ENCODE measurements at places on chromosomes 13 and 19.

DNA sequence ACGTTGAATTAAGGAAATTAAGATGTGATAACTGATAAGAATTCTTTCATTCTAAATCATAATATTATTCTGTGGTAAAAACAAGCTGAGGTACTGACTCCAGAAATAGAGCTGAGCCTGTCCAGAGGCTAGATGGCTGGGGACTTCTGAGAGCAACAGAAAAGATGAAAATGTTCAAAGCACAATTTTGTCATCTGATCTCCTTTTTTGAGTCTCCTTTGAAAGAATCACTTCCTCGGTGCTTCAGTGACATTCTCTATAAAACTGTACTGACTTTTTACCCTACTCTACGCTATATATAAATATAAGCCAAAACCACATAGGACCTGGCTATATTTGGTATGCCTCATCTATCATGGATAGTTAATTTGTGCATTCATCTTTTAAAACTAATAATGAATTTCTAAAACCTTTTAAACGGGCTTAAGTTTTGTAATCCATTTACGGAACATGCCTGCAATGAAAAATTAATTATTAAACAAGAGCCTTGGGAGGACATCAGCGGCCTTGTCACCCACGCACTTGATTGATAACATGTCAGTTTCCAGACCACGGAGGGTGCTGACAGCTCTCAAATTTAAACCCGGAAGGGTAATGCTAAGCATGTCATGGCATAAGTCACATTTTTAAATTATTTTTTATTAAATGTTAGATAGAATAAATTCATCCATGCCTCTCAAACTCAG is 235.5 kb downstream of the PCDH9 start:
- DNase-seq: no peak

- no peak for DNase-seq
Measured at GRCh38 chr13:45849408-45849807, 2.1 kb downstream of the SIAH3 start.

- no peak for DNase-seq
Measured at GRCh38 chr13:63855457-63856118, 2439.9 kb upstream of the PCDH20 start.

DNA sequence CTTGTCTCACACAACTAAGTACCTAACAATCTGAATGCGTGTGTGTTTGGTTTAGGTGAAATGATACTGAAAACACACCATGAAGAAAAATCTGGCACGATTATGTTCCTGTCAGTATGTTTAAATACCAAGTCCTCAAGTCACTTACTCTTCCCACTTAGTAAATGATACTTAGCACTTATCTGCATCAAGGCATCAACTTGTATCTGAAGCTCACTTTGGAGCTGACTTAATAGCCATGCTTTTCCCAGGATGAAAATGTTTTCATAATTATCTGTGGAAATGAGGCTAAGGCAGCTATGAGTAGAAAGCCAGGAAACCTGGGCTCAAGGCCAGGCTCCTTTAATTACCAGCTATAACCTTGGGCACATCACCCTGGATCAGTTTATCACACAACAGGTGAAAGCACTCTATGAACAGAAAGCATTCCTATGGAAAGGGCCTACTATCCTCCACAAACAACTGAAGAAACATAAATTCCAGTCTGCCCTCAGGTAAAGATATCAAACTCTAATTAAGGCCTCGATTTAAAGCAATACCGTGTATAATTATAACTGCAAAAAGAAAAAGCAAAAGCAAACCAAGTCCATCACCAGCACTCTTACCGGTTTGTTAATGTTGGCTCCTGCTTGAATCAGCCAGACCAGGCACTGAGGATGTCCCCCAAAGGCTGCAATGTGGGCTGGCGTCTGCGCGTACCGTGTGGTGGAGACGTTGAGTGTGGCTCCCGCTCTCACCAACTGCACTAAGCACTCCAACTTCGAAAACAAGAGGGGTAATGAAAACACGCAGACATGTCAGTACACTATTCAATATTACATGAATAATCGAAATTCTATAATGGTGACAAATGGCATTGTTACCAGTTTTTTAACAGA is 4.6 kb downstream of the ANKRD10 start:
- no peak for DNase-seq

DNA sequence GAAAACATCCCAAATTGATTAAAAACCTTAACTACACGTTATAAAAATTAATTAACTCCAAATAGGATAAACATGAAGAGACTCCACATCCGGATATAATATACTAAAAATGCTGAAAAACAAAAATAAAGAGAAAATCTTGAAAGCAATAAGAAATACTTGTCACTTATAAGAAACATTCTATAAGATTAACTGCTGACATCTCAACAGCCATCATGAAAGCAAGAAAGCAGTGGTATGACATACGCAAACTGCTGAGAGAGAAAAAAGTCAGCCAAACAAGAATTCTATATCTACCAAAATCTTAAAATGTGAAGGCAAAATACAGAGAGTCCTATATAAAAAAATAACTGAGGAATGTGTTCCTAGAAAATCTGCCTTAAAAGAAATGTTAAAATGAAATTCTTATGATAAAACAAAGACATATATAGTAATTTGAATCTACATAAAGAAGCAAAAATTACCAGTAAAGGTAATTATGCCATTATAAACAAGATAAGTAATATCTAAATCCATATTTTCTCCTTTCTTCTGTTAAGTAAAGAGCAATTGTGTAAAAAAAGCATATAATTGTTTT is 1851.1 kb downstream of the PCDH9 start:
- no peak for DNase-seq

- DNase-seq: no peak
Measured at GRCh38 chr13:97243915-97244781, 22.0 kb downstream of the MBNL2 start.

DNA sequence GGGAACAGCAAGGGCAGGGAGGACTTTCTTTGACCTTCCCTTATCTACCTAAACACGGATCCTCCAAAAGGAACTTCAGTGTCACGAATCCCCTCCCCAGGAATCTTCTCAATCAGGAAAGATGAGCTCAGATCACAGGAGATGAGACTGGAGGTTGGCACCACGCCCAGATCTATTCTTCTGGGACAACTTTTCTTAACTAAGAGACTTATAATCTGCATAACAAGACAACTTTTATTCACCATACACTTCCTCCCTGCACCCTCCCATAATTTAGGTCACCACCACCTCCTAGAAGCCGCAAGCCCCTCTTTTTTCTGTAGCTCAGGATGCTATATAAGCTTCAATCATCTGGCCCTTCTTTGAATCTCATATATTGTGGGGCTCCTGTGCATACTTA is 19.2 kb upstream of the AKT2 start:
- no peak for DNase-seq

DNA sequence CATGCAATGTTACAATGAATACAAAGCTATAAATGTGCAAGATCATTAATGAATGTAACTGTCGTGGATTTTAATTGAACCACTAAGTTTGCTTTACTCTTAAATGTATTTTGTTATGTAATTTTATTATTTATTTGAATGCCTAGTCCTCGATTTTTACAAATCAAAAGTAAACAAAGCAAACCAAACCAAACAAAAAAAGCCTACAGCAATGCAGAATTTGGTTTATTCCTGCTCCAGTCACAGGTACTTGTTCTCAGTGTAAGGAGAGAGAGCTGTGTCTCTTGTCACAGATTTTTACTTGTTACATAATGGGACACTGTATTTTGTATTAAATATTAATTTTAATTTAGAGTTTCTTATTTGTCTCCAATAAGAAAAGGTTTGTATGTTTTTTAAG is 584.3 kb upstream of the SLITRK6 start:
- no peak for DNase-seq

- DNase-seq: no peak
Measured at GRCh38 chr13:99417201-99418102, 83.8 kb upstream of the TM9SF2 start.

- no peak for DNase-seq
Measured at GRCh38 chr19:56973713-56974555, 133.4 kb upstream of the PEG3 start.

DNA sequence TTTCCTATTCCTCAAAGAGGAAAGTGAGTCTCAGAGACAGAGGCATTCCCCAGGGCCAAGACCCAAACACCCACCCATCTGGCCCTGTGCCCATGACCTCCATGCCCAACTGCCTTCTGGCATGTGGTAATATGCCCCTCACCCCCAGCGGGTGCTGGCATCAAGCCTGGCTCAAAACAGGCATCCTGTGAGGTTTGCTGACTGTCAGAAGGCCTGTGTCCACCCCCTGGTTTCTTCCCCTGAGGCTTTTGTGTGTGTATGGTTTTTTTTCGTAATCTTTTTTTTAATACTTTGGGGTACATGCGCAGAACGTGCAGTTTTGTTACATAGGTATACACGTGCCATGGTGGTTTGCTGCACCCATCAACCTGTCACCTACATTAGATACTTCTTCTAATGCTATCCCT is 7.6 kb upstream of the KANK2 start:
- no peak for DNase-seq

GRCh38 chr19:2350656-2351055 is 9.4 kb upstream of the TMPRSS9 start:
- DNase-seq: no peak

GRCh38 chr13:95201814-95202651 is 99.2 kb downstream of the ABCC4 start:
- no peak for DNase-seq

DNA sequence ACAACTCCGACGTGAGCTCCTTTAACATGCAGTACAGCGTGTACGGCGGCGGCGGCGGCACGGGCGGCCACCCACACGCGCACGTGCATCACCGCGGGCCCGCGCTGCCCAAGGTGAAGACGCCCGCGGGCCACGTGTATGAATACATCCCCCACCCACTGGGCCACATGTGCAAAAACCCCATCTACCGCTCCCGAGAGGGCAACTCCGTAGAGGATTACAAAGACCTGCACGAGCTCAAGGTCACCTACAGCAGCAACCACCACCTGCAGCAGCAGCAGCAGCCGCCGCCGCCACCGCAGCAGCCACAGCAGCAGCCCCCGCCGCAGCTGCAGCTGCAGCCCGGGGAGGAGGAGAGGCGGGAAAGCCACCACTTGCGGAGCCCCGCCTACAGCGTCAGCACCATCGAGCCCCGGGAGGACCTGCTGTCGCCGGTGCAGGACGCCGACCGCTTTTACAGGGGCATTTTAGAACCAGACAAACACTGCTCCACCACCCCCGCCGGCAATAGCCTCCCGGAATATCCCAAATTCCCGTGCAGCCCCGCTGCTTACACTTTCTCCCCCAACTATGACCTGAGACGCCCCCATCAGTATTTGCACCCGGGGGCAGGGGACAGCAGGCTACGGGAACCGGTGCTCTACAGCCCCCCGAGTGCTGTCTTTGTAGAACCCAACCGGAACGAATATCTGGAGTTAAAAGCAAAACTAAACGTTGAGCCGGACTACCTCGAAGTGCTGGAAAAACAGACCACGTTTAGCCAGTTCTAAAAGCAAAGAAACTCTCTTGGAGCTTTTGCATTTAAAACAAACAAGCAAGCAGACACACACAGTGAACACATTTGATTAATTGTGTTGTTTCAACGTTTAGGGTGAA is 6.6 kb downstream of the SLITRK5 start:
- DNase-seq: no peak

DNA sequence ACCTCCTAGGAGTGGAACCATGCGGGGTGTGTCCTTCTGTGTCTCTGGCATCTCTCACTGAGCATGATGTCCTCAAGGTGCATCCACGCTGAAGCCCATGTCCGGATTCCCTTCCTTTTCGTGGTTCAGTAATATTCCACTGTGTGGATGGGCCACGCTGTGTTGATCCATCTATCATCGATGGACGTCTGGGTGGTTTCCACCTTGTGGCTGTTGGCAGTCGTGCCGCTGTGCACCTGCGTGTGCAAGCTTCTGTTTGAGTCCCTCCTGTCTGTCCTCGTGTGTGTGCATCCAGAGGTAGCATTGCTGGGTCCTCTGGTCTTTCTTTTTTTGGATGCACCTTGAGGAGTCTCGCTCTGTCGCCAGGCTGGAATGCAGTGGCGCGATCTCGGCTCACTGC is 11.2 kb upstream of the GNA15 start:
- DNase-seq: no peak

DNA sequence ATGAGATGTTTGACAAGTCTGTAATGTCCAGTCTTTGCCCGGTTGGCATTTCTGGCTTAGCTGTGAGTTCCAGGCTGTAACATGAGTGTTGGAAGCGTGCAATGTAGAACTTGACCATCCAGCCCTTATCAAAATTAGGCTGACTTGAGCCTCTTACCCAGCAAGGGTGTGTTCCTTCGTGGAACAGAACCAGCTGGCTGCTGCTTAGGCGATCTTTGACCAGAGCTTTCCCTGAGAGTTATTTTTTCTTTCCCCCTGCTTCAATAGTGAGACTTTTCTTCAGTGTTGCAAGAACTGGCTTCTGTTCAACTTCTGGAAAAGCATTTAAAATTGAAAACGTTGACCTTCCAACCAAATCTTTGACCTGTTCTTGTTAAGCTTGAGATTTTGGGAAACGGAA is 6.5 kb downstream of the TNFSF13B start:
- DNase-seq: no peak

DNA sequence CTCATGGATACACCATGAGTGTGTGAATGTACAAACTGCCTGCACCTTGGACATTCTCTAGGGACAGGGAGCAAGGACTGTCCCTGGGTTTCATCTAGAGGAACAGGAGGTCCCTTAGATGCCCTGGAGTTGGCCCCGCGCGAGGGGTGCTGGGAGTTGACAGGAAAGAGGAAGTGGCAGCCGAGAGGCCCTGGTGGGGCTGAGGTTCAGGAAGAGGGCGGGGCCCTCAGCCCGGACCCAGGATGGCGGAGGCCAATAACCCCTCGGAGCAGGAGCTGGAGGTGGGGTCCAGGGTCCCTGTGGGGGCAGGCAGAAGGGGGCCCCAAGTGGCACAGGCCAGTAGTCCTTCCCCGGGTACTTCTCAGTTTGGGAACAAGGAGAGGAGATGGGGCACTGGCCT is 6.9 kb downstream of the PKN1 start:
- DNase-seq: peak; percentile 81

DNA sequence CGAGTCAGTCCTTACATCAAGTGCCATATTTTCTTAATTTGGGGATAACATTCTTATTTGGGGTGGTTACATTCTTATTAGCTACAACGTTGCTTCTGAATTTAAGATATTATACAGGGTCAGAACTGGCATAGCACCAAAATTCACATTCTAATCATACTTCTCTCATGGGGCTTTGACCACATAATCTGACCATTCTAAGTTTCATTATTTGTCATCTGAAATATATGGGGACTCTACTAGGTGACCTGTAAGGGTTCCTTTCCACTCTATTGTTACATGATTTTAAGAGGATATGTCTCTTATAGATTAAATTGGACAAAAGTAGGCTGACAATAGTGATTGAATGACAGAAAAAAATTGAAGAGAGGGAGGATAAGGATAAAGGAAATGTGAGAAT is 536.5 kb downstream of the KCTD12 start:
- no peak for DNase-seq

- DNase-seq: no peak
Measured at GRCh38 chr19:56139847-56140582, 1.1 kb upstream of the ZNF444 start.
